Mucosa of descending colon (tissue), 3 donors: ENCODE measurements at places on chromosomes 5 and 9. TPM values are rescaled to one million over a fixed set of nuclear protein-coding genes. Genes with fewer than 3 reads are reported as not detected.

The MEIKIN gene
- not detected for total RNA-seq

The SPINK7 gene
- not detected for total RNA-seq

GRCh38 chr5:81755320-81755719 lies 4.4 kb upstream of the SSBP2 start:
- peak; percentile 13 for DNase-seq

GRCh38 chr9:133592731-133593409 lies 16.3 kb downstream of the FAM163B start:
- DNase-seq, result no peak

GRCh38 chr5:6752236-6752635 lies 39.0 kb downstream of the TENT4A start:
- DNase-seq, result no peak

- DNase-seq, result peak; percentile 79
These were observed 103.5 kb downstream of the DAPK1 start for GRCh38 chr9:87601176-87601575.

GRCh38 chr5:11607944-11608483 lies 296.2 kb downstream of the CTNND2 start:
- no peak for DNase-seq

- no peak for DNase-seq
These were observed 25.1 kb downstream of the CRB2 start for GRCh38 chr9:123380852-123381705.

GRCh38 chr5:143435210-143435657 lies 31.7 kb upstream of the NR3C1 start:
- DNase-seq, result no peak
